ENCODE measurements at places on chromosomes 7 and 10.

- DNase-seq: no peak
These were observed 103.9 kb upstream of the THSD7A start for GRCh38 chr7:11935905-11936304.

DNA sequence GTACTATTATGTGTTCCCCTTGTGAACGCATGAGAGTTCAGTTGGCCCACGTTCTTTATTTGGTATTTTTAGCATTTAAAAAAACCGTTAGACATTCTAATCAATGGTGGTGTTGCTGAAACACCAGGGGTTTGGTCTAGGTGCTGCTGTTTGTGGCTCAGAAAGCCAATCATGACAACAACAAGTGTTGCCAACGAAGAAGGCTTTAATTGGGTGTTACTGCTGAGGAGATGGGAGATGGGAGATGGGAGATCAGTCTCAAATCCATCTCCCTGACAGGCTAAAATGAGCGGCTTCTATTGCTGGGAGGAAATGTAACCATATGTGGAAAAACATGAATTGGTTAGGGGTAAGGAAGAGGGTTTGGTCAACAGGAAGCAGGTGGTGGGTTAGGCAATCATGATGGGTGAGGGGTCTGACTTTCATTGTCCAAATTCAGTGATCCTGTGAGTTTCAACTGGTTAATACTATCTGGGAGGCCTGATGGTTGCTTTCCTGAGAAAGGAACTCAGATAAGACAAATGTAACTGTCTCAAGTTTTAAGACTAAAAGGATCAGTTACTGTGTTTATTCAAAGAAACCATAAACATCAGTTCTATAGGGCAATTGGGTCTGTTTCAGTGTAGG, 4.6 kb upstream of the ZNF425 start:
- DNase-seq: no peak

GRCh38 chr7:37635346-37635745, 48.2 kb upstream of the GPR141 start:
- DNase-seq: no peak

DNA sequence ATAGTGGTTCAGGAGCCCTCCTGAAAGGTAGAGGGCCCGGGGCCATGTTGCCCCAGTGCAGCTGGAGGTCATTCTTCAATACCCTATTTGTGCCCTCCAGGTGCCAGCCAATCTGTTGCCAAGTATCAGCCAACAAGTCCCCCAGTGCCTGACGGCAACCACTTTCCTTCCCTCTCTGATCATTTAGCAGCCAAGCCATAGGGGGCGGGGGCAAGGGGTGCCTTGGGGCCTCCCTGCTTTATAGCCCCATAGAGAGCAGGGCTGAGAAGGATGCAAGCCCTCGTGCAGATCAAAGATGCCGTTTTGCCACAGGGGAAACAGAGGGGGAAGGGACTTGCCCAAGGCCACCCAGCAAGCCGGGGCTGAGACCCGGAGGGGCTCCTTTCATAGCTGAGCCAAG, 149.0 kb upstream of the CHST15 start:
- no peak for DNase-seq

DNA sequence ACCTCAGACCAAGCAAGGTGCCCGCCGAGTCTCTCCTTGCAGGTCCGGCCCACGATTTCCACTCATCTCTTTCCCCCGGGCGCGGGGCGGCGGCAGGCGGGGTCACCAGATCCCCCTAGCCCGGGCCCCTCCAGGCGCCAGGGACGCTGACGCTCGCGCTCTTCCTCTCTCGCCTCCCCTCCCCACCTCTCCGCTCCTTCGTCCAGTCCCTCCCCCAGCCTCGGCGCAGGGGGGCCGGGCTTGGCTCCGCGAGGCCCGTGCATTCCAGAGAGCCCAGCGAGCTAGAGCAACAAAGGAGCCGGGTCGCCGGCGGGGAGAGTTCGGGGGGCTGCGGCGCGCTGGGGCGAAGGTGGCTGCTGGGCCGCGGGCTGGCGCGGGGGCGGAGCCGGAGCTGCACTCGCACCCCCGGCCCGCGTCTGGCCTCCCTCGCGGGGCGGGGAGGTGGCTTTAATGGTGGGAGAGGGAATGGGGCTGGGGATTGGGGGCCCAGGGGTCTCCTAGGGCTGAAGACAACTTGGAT, at the start of gene SMO:
SMO (plus strand) TSS at position 262 of the 520 bp plus-strand sequence. CDS start 519 bp downstream, outside the sequence.
- no peak for DNase-seq

DNA sequence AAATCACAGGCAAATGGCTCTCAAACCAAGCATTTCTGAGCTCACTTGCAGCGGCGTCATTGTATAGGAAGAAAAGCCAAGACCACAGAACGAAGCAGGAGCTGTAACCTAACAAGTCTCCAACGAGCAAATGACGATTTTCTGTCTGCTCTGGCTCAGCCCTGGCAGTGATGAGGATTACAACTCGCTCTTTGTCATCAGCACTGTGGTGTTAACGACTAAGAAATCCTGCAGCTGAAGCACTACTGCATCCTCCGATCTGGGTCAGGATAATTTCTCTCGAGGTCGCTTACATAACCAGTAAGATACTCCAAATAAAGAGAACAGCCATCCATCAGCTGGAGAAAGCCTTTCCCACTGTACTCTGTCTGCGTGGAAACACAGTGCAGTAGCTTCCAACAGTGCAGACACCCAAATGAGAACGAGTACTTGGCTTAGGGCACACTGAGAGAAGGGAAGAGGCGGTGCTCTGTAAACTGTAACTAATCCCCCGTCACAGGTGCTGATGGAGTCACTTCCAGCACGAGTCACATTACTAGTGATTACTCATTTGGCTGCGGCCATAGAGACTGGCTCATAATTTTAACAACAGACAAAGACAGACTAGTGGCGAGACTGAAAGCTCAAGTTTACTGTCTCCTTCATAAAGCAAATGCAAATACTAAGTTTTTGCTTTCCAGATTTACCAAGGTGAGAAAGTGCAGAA, 135.8 kb downstream of the NRBF2 start:
- DNase-seq: peak; percentile 96

GRCh38 chr10:104767745-104768144, 126.7 kb downstream of the SORCS3 start:
- DNase-seq: no peak

GRCh38 chr7:99473315-99473596, 566 bp downstream of the ZNF789 start:
- DNase-seq: peak; percentile 67

- no peak for DNase-seq
These were observed 21.6 kb downstream of the IDE start for GRCh38 chr10:92552310-92552709.

GRCh38 chr7:36191292-36191920, 38.4 kb downstream of the EEPD1 start:
- no peak for DNase-seq

DNA sequence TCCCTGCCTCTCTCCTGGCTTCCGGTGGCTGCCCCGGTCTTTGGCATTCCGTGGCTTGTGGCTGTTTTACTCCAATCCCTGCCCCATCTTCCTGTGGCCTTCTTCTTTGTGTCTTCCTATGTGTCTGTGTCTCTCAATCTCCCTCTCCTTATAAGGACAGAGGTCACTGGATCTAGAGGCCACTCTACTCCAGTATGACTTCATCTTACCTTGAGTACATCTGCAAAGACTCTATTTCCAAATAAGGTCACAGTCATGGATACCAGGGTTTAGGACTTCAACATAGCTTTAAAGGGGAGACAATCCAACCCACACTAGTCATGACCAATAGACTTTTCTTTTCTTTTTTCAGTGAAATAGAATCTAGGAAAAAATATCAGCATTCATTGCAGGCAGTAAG, 153.3 kb upstream of the INSYN2A start:
- DNase-seq: no peak

GRCh38 chr10:17023386-17024298, 106.0 kb downstream of the CUBN start:
- peak; percentile 98 for DNase-seq

DNA sequence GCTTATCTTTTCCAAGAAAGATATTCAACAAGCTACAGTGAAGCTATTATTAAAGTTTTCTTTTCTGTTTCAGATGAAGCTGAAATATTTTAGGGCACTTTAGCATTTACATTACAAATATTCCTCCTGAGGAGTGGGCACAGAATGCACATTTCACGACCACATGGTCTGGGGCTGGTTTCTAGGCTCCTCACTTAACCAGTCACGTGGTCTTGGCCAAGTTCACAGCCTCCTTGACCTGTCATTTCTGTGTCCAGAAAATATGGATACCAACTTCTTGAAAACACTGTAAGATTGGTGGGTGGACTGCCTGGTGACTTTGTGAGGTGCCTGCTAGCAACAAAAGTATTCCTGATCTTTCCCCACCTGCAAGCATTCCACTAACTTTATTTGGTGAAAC, 70.9 kb downstream of the FAM171A1 start:
- DNase-seq: no peak

DNA sequence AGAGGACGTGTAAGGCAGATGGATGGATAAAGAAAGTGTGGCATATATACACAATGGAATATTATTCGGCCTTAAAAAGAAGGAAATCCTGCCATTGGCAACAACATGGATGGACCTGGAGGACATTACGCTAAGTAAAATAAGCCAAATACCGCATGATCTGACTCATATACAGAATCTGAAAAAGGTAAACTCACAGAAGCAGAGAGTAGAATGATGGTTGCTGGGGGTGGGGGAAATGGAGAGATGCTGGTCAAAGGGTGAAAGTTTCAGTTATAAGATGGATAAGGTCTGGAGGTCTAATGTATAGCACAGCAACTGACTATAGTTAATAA, 36.3 kb downstream of the AFAP1L2 start:
- DNase-seq: no peak

DNA sequence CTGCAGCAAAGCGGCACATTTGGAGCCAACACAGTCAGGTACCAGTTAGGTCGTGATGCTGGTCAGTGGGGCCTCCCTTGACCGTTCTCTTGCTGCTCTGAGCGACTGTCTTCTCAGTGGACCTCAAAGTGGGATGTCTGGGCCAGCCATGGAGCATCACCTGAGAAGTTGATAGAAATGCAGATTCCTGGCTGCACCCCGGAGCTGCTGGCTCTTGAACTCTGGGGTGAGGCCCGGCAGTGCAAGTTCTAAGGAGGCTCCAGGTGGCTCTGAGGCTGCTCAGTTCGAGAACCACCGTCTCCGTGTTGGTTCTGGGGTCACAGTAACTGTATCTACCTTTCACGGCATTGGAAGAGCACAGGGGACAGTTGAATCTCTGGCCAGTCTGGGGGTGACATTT, 147.5 kb downstream of the WDR37 start:
- DNase-seq: no peak

- no peak for DNase-seq
These were observed 133.3 kb downstream of the TEX36 start for GRCh38 chr10:125549653-125550052.

DNA sequence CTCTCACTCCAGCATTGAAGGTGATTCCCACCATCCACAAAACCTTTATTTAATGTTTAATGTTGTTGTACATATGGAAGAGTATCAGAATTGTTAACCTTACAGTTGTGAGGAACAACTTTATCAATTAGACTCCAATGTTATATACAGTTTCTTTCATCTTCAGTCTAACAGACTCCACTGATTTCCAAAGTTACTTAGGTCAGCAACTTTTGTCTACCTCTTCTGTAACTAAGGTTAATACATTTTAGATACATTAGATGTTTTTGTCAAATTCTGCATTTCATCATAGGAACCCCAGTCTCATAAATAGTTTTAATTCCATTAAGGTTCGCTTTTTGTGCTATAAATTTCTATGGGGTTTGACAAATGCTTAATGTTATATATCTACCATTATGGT, 223.9 kb upstream of the POM121L12 start:
- no peak for DNase-seq

DNA sequence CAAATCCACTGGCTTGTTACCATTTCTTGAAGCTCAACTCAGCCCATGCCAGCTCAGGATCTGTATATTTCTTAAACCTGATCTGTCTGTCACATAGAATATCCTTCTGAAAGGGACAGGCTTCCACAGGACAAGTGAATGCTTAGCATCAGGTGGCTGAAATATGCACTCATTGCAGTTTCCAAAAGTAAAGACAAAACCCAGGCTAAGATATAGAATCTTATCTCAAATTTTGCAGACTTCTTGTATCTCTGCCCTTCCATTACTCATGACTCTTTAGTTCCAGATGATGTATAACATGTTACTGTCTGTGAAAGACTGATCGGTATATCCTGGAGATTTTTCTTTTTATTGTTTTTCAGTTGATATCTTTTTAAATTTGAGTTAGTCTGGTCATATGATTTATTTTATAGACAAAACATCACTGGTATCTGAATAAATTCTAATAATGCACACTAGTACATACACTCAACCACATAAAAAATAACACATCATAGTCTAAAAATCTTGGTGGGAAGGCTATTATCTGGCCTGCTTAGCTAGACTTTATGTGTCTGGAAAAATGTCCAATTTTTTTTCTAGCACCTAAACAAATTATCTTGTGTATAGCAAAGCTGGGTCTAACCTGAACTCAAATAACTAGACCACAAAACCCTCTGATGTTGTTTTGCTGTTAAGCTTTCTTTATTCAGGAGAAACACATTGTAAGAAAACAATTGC, 182.6 kb downstream of the ADAM12 start:
- no peak for DNase-seq

DNA sequence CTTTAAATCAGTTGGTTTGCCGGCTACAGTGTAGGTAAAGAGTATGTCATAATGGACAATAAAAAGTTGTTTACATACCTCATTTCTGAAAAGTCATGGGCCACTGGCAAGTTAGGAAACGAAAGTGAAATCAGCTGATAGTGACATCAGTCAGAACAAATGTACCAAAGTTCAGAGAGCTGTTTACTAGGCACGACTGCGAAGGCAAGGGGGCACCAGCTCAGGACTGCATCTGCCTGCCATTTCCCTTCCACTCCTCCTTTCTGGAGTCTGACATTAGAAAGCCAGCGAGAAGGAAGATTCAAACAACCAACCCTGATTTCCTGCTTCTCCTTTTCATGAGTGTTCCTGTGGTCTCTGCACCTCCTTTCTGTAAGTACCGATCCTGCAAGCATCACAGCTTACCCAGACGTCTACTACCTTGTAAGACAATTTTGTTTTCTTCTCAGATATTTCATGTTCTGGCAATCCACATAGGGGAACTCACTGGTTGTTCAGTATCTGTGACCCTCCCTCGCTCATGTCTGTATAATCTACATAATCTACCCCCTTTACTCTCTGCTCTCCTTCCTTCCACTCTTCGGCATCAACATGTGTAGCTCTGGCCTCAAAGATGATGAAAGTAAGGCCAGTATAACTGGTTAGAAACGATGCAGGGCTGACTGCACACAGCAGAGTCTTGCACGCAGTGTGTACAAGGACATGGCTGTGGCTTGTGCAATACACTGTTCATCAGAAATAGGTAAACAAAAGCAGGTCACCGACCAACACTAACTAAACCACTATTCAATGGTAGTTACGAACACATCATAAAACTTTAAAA, at the start of gene TMEM140:
TMEM140 (plus strand) TSS at position 174 of the 823 bp plus-strand sequence. CDS start 16,370 bp downstream, outside the sequence.
- peak; percentile 85 for DNase-seq

GRCh38 chr10:123884907-123885381, 6.7 kb downstream of the CPXM2 start:
- no peak for DNase-seq

GRCh38 chr10:116765648-116766081, 23.3 kb upstream of the HSPA12A start:
- peak; percentile 45 for DNase-seq
